ENCODE measurements at places on chromosomes 7 and 10.
A peak's percentile ranks its signal among the peaks of the same experiment; 100 is the strongest.

GRCh38 chr10:5283305-5284158, 81.2 kb upstream of the UCN3 start:
- H3K27me3 ChIP-seq: no peaks in the 10 kb centered on the region
- DNase-seq: no peak
- no peak overlapping the region for H3K4me3 ChIP-seq
- H3K4me1 ChIP-seq: peaks cover 10% of the 10 kb centered on the region
- no peaks in the 10 kb centered on the region for H3K36me3 ChIP-seq

- no peak overlapping the region for H3K4me3 ChIP-seq
- no peaks in the 10 kb centered on the region for H3K4me1 ChIP-seq
- no peaks in the 10 kb centered on the region for H3K36me3 ChIP-seq
- DNase-seq: no peak
- no peak overlapping the region for H3K27ac ChIP-seq
- H3K27me3 ChIP-seq: no peaks in the 10 kb centered on the region
Measured at GRCh38 chr7:145016068-145016467, 180.2 kb upstream of the TPK1 start.

GRCh38 chr10:132595854-132596253, 58.3 kb downstream of the INPP5A start:
- no peak overlapping the region for H3K27ac ChIP-seq
- H3K36me3 ChIP-seq: no peaks in the 10 kb centered on the region
- peaks cover 6% of the 10 kb centered on the region for H3K4me1 ChIP-seq
- no peak for DNase-seq

DNA sequence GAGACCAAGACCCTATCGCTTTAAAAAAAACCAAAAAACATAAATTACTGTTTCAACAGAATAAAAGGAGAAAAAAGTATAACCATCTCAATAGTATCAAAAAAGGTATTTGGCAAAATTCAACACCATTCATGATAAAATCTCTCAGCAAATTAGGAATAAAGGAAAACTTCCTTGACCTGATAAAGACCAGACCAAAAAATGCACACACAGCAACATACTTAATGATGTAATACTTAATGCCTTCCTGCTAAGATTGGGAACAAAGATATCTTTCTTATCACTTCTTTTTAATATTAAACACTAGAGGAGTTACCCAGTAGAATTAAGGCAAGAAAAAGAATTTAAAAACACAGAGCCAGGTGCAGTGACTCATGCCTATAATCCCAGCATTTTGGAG, 79.3 kb downstream of the CNOT4 start:
- no peak overlapping the region for H3K4me3 ChIP-seq
- H3K36me3 ChIP-seq: peaks cover 3% of the 10 kb centered on the region
- no peaks in the 10 kb centered on the region for H3K27me3 ChIP-seq

DNA sequence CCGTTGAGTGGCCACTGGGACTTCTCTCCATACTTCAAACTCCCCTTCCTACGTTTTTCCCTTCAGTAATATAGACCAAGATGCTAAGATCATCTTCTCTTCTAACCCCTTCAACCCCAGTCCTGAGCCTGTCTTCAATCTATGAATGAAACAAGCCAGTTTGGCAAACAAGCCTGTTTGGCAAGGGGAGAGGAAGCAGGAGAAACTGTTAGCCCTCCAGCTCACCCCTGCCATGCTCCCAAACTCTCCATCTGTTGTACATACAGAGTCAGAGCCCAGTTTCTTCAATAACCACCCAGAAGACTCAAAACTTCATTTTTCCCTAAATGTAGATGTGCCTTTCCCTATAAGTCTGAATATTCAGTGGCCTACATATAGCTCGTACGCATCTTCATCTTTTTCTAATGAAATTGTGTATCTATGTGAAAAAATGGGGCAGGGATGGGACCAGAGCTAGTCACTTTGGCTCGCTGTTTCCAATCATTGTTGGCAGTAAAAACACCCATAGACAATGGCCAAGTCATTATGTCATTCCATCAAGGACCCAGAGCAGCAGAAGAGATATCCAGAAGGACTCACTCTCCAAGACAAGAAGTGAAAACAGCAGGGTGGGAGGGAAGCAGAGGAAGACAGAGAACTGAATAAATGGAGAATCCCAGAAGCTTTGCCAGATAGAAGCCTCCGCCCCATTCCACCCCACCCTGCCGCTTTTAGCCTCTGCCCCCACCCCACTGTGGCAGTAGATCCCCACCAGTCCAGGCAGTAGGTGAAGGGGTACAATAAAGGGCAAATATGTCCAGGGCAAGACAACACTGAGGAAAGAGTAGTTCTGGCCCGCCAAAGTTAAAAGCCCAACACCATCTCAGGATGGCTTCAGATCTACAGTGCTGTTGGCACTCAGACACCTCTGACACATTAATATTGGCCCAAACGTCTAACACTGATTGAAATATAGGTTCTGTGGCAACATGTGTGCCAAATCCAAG, 87.3 kb downstream of the DOCK4 start:
- no peaks in the 10 kb centered on the region for H3K4me1 ChIP-seq
- DNase-seq: no peak
- no peak overlapping the region for H3K4me3 ChIP-seq

- no peaks in the 10 kb centered on the region for H3K4me1 ChIP-seq
- no peak for DNase-seq
- no peak overlapping the region for H3K27ac ChIP-seq
- H3K36me3 ChIP-seq: no peaks in the 10 kb centered on the region
- H3K27me3 ChIP-seq: no peaks in the 10 kb centered on the region
Measured at GRCh38 chr7:122965306-122965705, 30.2 kb downstream of the TAS2R16 start.

- DNase-seq: no peak
- H3K27me3 ChIP-seq: peaks cover 81% of the 10 kb centered on the region
- no peak overlapping the region for H3K27ac ChIP-seq
- H3K4me1 ChIP-seq: peaks cover 2% of the 10 kb centered on the region
- H3K4me3 ChIP-seq: no peak overlapping the region
- H3K36me3 ChIP-seq: no peaks in the 10 kb centered on the region
Measured at GRCh38 chr10:104642658-104643302, 1.7 kb downstream of the SORCS3 start.

DNA sequence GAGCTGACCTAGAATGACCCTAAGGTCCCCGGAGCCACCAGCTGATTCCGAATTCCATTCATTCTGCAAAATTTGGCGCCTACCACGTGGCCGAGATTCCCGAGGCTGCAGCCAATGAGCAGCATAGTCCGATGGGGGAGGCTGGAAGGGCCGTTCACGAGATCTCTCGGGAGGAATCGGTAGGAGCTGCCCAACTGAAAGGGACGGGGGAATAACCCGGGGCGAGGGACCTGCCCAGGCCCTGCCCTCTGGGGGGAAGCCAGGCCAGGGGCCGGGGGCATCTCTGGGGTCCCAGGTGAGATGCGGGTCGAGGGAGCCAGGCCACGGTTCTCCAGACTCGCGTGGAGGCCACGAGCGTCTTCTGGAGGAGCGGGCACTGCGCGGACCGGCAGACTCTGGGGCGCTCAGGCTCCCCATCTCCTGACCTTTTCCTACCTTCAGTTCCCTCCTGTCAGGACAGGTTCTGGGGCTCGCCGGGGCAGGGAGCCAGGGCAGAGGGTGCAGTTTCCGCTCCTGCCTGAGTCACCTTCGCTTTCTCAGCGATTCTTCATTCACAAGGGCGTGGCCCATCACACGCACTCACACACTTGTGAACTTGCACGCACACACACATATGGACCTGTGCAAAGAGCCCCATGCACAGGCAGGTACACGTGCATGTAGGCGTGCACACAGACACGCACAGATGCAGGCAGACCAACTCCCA, 173.4 kb downstream of the RNF216 start:
- no peaks in the 10 kb centered on the region for H3K27me3 ChIP-seq
- peak overlapping the region; percentile 21 for H3K4me3 ChIP-seq
- peak; percentile 99 for DNase-seq

GRCh38 chr10:61758433-61758832, 95.7 kb downstream of the CABCOCO1 start:
- H3K27ac ChIP-seq: no peak overlapping the region
- H3K4me1 ChIP-seq: peaks cover 32% of the 10 kb centered on the region
- H3K27me3 ChIP-seq: no peaks in the 10 kb centered on the region
- no peak overlapping the region for H3K4me3 ChIP-seq
- H3K36me3 ChIP-seq: no peaks in the 10 kb centered on the region

- no peaks in the 10 kb centered on the region for H3K36me3 ChIP-seq
- no peak overlapping the region for H3K27ac ChIP-seq
- H3K4me3 ChIP-seq: no peak overlapping the region
- no peaks in the 10 kb centered on the region for H3K27me3 ChIP-seq
Measured at GRCh38 chr7:47337531-47337930, 244.4 kb downstream of the TNS3 start.

DNA sequence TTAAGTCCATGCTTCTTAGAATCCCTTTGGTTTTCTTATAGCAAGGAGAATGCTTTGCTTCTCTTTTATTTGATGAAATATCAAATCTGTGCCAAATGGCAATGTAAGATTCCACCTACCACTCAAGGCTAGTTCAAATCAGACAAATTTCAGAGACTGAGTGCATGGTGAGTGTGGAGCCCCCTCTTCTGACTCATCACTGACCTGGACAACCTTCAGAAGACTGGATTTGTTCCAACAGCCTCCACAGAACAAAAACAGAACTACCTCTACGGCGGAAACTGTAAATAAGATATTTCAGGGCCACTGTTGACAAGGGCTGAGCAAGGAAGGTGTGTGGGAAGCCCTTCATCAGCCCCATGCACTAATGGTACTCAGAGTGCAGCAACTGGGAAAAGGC, 21.1 kb downstream of the NCAPG2 start:
- H3K4me3 ChIP-seq: no peak overlapping the region
- DNase-seq: no peak
- H3K36me3 ChIP-seq: peaks cover 1% of the 10 kb centered on the region
- no peaks in the 10 kb centered on the region for H3K4me1 ChIP-seq
- H3K27ac ChIP-seq: no peak overlapping the region
- no peaks in the 10 kb centered on the region for H3K27me3 ChIP-seq

DNA sequence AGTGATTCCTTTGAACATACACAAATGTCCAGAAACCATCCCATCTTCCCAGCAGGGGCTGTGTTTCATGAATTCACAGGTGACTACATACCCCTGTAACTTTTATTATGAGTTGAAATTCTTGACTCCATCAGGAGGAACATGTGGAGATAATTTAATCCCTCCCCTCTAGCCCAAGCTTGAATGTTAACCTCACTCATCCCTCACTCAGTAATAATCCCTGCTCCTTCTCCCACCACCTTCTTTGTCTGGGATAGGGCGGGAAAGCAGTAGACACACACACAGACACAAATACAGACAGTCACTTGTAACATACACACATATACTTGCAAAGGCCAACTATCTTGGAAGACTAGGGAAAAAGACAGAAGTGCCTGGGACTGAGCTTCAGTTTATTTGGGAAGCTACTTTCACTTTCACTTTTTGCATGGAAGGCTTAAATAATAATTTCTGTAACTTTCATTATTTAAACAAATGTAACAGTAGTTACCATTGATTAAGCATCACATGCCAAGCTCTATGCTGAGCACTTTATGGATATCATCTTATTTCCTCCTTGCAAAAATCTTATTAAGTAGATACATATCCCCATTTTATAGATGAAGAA, 7.3 kb downstream of the AASS start:
- H3K4me1 ChIP-seq: peaks cover 49% of the 10 kb centered on the region
- H3K27me3 ChIP-seq: no peaks in the 10 kb centered on the region
- DNase-seq: no peak
- H3K36me3 ChIP-seq: no peaks in the 10 kb centered on the region
- peak overlapping the region; percentile 80 for H3K4me3 ChIP-seq

GRCh38 chr10:62934258-62934657, 118.1 kb upstream of the EGR2 start:
- H3K4me3 ChIP-seq: no peak overlapping the region
- DNase-seq: no peak
- no peaks in the 10 kb centered on the region for H3K27me3 ChIP-seq
- H3K36me3 ChIP-seq: no peaks in the 10 kb centered on the region
- peaks cover 7% of the 10 kb centered on the region for H3K4me1 ChIP-seq
- H3K27ac ChIP-seq: no peak overlapping the region

DNA sequence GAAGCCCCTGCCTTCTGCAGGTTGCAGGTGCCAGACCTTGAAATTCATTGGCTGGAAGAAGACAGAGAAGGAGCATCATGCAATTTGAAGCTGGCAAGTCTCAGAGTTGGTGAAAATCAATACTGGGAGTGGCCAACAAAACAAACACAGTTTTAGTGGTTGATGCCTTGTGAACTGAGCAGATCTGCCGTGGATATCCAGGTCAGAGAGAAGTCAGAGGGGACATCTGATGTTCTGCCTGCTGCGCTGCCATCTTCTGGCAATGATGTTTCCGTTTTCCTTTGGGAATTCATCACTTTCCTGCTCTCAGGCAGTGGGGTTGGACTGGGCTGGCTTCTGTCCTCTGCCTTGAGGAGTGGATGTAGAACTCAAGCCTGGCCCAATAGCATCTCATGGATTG, 132.0 kb downstream of the RPS24 start:
- no peaks in the 10 kb centered on the region for H3K36me3 ChIP-seq
- H3K27me3 ChIP-seq: no peaks in the 10 kb centered on the region
- H3K4me1 ChIP-seq: no peaks in the 10 kb centered on the region
- H3K27ac ChIP-seq: no peak overlapping the region
- DNase-seq: no peak

DNA sequence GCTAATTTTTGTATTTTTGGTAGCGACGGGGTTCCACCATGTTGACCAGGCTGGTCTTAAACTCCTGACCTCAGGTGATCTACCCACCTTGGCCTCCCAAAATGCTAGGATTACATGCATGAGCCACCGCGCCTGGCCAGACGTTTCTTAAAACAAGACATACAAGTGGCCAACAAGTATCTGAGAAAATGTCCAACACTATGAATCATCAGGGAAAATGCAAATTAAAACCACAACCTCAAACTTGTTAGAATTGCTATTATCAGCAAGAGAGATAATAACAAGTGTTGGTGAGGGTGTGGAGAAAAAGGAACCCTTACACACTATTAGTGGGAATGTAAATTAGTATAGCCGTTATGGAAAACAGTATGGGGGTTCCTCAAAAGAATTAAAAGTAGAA, 148.6 kb downstream of the SUGCT start:
- no peak overlapping the region for H3K27ac ChIP-seq
- no peaks in the 10 kb centered on the region for H3K27me3 ChIP-seq
- DNase-seq: no peak
- no peaks in the 10 kb centered on the region for H3K36me3 ChIP-seq
- no peaks in the 10 kb centered on the region for H3K4me1 ChIP-seq

GRCh38 chr10:122565766-122566206, 5.2 kb downstream of the DMBT1 start:
- H3K4me1 ChIP-seq: peaks cover 3% of the 10 kb centered on the region
- H3K4me3 ChIP-seq: no peak overlapping the region
- H3K27ac ChIP-seq: no peak overlapping the region
- DNase-seq: no peak
- H3K36me3 ChIP-seq: no peaks in the 10 kb centered on the region
- peaks cover 11% of the 10 kb centered on the region for H3K27me3 ChIP-seq

DNA sequence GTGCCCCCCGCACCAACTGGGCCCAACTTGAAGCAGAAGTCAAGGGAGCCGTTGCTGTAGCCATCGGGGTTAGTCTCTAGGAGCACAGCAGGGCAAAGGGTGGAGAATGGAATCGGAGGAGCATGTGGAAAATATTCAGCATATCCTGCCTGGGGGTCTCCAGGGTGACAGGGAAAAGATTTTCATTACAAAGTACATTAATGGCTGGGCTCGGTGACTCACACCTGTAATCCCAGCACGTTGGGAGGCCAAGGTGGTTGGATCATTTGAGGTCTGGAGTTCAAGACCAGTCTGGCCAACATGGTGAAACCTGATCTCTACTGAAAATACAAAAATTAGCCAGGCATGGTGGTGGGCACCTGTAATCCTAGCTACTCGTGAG, 53.8 kb upstream of the ABLIM1 start:
- H3K27me3 ChIP-seq: no peaks in the 10 kb centered on the region
- H3K4me1 ChIP-seq: peaks cover 17% of the 10 kb centered on the region
- H3K36me3 ChIP-seq: no peaks in the 10 kb centered on the region
- no peak overlapping the region for H3K4me3 ChIP-seq
